ENCODE measurements at places on chromosomes 1 and 21. TPM values are rescaled to one million over a fixed set of nuclear protein-coding genes. Genes with fewer than 3 reads are reported as not detected.
A peak's percentile ranks its signal among the peaks of the same experiment; 100 is the strongest.

DNA sequence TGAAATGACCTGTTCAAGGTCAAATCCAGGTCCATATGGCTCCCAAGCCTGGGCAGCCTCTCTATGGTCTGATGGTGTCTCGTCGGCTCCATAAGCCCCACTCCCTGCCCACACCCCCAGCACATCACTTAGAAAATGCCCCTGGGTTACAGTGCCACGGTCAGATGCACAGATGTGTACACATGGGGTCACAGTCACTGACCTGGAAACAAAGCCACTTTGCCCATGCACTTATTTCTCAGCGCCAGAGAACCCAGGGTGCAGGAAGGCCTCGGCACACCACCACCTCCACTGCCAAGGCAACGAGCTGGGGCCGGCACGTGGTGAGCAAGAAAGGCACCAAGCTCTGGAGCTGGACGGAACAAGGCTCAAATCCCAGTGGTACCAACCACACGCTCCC, 24.7 kb downstream of the IFFO2 start:
- DNase-seq = no peak

DNA sequence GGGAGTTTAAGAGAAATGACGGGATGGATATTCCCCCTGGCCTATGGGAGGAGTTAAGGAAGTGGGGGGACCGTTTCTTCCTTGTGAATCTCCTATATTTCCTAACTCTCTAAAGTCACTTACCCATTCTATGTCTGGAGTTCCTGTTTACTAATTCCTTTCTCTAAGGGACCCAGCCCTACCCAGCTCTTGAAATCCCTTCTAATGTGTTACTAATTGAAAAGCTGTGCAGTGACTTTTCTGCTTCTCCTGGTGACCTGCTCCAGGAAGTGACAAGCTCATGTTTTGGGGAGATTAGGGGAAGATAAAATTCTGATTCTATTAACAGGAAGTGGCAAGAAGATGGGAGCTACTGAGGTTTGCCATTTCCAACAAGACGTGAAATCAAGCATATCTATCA, 4.0 kb upstream of the SAMSN1 start:
- no peak for DNase-seq

Gene PGLYRP4
- total RNA-seq = not detected

GRCh38 chr1:33957854-33958253, 94.0 kb downstream of the HMGB4 start:
- DNase-seq = no peak

Gene B3GALT5
- total RNA-seq = 5.7 TPM

Gene SPRR2B
- not detected for total RNA-seq

DNA sequence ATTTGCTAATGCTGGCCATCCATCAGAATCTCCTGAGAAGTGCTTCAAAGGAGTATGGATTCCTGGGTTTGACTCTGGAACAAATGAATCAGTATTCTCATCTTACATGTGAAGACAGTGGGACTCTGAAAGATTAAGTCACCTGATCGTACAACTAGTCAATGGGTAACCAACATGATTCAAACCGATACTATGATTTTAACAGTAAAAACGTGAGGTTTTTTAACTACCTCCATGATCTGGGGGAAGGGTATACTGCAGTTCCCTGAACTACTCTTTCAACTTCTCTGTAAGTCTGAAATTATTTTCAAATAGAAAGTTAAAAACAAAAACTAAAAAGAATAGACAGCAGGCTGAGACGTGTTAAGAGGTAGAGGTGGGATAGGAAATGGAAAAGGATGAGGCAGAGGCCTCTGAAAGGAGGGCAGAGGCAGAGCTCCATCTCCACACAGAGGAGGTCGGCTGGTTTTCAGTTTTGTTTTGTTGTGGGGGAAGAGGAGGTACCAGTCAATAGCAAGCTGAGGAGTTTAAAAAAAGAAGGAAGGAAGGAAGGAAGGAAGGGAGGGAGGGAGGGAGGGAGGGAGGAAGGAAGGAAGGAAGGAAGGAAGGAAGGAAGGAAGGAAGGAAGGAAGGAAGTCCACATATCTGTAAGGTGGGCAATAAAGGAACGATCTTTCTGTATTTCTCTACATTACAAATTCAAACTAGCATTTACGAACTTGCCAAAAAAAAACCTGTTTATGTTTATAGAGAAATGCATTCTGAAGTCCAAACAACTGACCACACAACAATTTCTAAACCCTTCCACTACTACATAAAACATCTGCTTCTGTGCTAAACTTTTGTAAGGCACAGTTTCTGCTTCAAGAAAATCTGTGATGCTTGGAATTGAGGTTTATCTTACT, 213.1 kb downstream of the RERE start:
- no peak for DNase-seq

Gene CAPN9
- 0.04 TPM for total RNA-seq

- DNase-seq = no peak
Observed at GRCh38 chr1:203711251-203712007, 53.6 kb upstream of the LAX1 start.

GRCh38 chr1:178724376-178724727, 692 bp upstream of the RALGPS2 start:
- DNase-seq = peak; percentile 4

Gene EXO1
- 50.4 TPM for total RNA-seq

- no peak for DNase-seq
Observed at GRCh38 chr1:158328426-158328825, 2.9 kb downstream of the CD1B start.

DNA sequence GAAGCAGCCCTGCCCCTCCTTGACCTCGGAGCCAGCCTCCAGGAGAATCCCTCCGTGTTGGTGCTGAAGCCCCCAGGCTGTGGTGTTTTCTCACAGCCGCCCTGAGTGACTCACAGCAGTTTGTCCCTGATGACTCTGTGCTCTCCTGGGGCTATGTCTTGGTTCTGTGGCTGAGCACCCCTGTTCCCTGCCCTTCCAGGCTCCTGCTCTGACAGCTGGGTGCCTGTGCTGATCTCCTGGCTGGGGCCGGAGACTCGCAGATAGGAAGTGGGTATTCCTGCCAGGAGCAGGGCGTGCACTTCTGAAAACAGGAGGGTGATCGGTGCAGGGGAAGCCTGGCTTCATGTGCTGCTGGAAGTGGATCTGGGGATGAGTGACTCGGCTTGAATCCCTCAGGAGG, 34.5 kb downstream of the POFUT2 start:
- DNase-seq = peak; percentile 43

DNA sequence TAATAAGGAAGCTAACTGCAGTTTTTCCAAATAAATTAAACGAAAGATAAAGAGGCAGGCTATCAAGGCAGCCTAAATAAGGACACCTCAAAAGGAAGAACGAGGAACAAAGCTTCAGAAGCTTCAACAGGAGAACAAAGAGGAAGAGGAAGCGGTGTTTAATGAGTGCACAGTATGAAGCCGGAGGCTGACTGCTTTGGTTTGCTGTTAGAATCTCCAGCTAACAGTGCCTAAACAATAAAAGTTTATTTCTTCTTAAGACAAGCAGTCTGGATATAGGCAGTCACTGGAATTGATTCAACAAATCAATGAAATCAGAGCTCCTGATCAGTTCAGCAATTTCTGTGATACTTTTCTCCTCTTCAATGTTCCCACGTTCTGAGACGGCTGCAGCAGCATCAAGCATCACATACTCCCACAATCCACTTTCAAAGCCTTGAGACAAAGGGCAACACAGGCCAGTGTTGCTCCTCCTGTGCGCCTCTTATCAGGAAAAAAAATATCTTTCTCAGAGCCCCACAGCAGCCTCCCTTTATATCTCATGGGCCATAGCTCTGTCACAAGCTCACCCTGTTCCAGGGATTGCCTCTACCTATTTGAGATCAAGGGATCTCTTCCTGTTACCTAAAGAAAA, 365.6 kb upstream of the ST6GALNAC5 start:
- no peak for DNase-seq

DNA sequence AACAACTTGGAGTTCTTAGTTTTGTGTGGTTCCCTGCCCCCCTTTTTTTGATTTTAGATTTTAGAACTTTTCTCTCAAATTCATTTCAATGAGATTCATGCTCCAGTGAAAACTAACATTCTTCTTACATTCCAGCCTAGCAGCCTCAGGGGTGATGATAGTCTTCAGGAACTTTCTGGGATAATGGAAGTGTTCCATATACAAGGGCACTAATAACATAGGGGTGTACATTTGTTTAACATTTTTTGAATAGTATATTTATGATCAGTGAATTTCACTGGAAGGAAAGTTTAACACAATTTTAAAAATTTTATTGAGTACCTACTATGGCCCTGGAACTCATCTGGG, 61.4 kb upstream of the ZNF648 start:
- DNase-seq = no peak

DNA sequence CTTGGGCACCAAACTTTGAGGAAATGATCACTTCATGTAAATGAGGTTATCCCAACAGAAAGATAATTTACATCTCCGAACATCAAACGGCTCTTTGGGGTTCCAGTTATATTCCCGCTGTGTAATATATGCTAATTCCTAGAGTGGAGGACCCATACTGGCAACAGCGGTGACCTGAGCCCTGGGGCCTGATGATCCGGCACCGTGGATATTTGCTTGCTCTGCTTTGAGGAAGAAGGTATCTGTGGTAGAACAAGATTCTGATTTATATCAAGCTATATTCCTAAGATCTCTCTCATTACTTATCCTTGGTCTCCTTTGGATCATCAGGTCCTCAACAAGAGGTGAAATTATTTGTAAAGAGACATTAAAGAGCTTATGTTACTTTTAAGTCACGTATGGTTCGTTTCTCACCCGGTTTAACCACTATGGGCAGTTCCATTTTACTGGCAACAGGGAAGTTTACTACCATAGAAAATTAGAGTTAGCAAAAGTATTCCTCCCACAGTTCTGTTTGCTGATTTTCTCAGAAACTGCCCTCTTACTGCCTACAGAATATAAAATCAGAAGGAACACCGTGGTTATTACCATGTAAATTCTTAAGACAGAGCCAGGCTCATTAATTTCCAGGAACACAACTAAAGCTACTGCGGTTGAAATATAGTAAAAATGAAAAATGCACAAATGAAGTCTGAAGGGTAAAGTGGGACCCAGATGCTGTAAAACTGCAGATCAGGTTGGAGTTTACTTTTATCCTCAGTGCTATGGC, 56.7 kb downstream of the MRPL39 start:
- no peak for DNase-seq

Gene LCE3D
- not detected for total RNA-seq

Gene CD247
- 0.83 TPM for total RNA-seq

- peak; percentile 8 for DNase-seq
Observed at GRCh38 chr1:162663589-162664106, 31.4 kb downstream of the DDR2 start.

GRCh38 chr1:197424380-197424779, 156.3 kb downstream of the CRB1 start:
- DNase-seq = no peak

DNA sequence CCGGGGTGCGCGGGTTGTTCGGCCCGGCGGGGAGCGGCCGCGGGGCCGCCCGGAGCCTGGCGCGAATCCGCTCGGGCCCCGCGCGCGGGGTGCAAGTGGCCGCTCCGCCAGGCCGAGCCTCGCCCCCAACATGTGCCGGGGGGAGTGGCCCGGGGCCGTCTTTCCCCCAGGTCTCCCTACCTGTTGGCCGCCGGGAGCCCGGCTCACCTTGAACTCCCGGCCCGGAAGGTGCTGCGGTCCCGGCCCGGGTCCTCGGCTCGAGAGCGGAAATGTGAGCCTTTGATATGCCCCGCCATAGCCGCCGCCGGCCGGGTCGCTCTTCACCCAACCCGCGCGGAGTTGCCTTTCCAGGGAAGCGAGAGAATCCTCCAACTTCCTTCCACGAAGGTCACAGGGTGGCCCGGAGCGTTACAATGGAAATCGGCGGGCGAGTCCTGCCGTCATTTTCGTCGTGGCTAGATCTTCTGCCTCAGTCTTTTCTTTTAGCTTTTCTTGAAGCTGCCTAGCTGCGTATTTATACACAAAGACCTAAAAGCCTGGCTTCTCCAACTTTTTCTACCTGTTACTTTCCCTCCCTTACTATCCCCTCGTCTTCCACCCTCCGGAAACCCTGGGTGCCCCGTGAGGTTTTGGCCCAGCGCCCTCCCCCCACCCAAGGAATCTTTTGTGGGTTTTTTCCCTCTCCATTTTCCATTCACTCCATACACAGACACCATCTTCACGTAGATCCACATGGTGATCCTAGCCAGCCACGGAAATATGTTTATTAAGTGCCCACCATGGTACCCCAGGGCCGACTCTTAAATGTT, 867 bp downstream of the PTGFRN start:
- DNase-seq = peak; percentile 84

- DNase-seq = no peak
Observed at GRCh38 chr1:230796626-230797025, 49.4 kb downstream of the CAPN9 start.

GRCh38 chr1:5765483-5765882, 226.7 kb downstream of the NPHP4 start:
- DNase-seq = no peak

Gene BRWD1
- 51.2 TPM for total RNA-seq

GRCh38 chr1:226797151-226797550, 58.1 kb upstream of the ITPKB start:
- DNase-seq = no peak

Gene VCAM1
- not detected for total RNA-seq

Gene MEAF6
- 71.3 TPM for total RNA-seq

- DNase-seq = peak; percentile 80
Observed at GRCh38 chr1:201282931-201283829, at the start of gene PKP1. Gene PKP1, plus strand, starts transcription at chr1:201283506. Its CDS starts 197 bp downstream, at chr1:201283703.

Gene TMEM82
- 2.2 TPM for total RNA-seq

- peak; percentile 55 for DNase-seq
Observed at GRCh38 chr1:164635059-164635802, 76.2 kb downstream of the PBX1 start.

Gene KIF17
- 10.1 TPM for total RNA-seq

GRCh38 chr1:207817778-207818751, 66.2 kb downstream of the CD46 start:
- no peak for DNase-seq

DNA sequence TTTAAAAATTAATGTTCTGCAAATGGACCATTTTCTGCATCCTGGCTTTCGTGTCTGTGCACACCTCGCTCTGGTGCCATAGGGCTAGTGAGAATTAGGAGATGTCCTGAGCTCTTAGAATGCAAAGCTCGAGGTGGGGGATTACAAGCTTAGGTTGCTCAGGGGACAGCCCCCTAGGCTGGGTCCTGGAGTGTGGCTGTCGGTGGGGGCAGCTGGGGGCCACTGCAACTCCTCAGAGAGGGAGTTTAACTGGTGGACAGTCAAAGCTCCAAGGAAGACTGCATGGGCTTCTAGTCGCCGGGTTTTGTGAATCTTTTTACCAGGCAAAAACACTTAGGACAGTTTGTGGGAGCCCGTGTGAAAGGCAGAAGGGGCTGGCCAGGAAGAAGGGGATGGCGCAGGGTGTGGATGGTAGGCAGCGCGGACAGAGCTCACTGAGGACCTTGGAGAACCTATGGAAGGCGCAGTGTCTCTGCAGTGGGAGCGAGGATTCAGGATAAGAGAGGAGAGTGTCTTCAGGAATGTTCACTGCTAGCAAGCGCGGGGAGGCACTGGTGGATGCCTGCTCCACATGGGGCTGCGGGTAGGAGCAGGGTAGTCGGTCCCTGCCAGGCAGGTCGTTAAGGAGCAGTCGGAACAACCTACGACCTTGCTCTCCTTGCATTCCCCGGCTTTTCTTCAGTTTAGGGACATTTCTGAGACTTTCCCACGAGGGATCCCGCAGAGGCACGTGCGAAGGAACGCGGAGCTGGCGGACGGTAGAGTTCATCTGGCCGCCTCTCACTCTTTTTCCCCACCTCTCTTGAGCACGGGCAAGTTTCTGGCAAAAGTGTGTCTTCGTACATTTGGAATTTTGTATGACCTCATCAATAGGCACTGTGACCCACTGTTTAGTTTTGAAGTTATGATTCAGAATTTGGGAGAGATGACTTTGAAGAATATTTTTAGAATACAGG, 12.9 kb upstream of the KCNE1 start:
- peak; percentile 75 for DNase-seq
